ENCODE measurements at places on chromosomes 1 and 21.
A peak's percentile ranks its signal among the peaks of the same experiment; 100 is the strongest.

- H3K4me3 ChIP-seq, result no peak overlapping the region
- H3K27ac ChIP-seq, result no peak overlapping the region
- DNase-seq, result no peak
Observed at GRCh38 chr1:21468599-21468998, 28.7 kb downstream of the NBPF3 start.

GRCh38 chr1:58293388-58293787 lies 253.1 kb downstream of the OMA1 start:
- no peaks in the 10 kb centered on the region for H3K27me3 ChIP-seq
- H3K4me1 ChIP-seq, result no peaks in the 10 kb centered on the region
- no peak overlapping the region for H3K27ac ChIP-seq
- no peak for DNase-seq
- no peaks in the 10 kb centered on the region for H3K36me3 ChIP-seq

DNA sequence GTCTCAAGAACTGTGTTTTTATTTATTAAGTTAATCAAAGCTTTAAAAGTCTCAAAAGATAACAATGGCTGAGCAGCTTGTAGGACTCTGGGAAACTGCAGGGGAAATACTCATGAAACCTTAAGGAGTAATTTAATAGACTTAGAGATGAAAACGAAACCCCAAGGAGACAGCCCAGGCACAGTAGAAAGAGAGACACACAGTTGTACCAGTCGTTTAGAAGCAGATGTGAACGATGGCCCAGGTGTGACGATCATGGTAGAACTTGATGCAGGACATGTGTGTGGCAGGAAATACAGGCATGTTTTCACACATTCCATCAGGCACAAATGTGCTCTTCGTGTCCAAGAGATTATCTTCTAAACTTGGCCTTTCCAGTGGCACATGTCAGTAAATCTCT lies 21.2 kb upstream of the MRPS6 start:
- no peaks in the 10 kb centered on the region for H3K27me3 ChIP-seq
- no peak overlapping the region for H3K27ac ChIP-seq
- H3K4me1 ChIP-seq, result peaks cover 1% of the 10 kb centered on the region
- H3K4me3 ChIP-seq, result no peak overlapping the region
- H3K36me3 ChIP-seq, result no peaks in the 10 kb centered on the region
- DNase-seq, result no peak

DNA sequence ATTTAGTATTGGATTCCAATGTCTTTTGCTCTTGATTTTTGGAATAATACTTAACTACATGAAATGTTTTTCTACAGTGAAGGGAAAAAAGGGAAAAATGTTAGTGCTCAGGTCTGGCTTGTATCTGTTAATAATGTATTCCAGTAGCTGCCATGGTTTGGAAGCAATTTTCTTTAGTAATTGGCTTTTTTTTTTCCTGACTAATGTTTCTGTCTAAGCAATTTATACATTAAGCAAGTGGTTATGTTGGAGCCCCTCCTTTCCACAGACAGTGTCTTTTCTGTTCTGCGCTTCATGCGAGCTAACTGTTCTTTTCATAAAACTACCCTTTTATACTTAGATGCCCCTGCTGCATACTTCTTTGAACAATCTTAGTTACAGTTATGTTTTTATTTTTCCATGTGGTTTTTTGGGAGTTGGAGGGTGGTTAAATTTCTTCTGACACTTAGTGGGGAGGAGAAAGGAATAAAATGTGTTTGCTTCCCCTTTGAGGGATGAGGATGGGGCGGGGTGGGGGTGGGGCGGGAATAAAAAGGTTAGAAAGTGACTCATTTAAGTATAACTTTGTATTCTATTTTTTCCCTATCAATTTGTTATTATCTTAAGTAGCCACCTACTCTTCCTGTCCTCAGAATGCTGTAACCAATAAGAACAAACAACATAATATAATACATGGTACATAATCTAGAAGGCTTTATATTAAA lies 83.1 kb downstream of the CLIC4 start:
- H3K27ac ChIP-seq, result peak overlapping the region; percentile 88
- peaks cover 66% of the 10 kb centered on the region for H3K4me1 ChIP-seq
- peaks cover 4% of the 10 kb centered on the region for H3K36me3 ChIP-seq
- H3K4me3 ChIP-seq, result peak overlapping the region; percentile 57

- H3K27ac ChIP-seq, result peak overlapping the region; percentile 32
- H3K36me3 ChIP-seq, result no peaks in the 10 kb centered on the region
- peaks cover 27% of the 10 kb centered on the region for H3K4me1 ChIP-seq
- peak overlapping the region; percentile 82 for H3K4me3 ChIP-seq
- H3K27me3 ChIP-seq, result peaks cover 5% of the 10 kb centered on the region
- DNase-seq, result no peak
Observed at GRCh38 chr1:32962248-32962896, 2.2 kb downstream of the RNF19B start.

DNA sequence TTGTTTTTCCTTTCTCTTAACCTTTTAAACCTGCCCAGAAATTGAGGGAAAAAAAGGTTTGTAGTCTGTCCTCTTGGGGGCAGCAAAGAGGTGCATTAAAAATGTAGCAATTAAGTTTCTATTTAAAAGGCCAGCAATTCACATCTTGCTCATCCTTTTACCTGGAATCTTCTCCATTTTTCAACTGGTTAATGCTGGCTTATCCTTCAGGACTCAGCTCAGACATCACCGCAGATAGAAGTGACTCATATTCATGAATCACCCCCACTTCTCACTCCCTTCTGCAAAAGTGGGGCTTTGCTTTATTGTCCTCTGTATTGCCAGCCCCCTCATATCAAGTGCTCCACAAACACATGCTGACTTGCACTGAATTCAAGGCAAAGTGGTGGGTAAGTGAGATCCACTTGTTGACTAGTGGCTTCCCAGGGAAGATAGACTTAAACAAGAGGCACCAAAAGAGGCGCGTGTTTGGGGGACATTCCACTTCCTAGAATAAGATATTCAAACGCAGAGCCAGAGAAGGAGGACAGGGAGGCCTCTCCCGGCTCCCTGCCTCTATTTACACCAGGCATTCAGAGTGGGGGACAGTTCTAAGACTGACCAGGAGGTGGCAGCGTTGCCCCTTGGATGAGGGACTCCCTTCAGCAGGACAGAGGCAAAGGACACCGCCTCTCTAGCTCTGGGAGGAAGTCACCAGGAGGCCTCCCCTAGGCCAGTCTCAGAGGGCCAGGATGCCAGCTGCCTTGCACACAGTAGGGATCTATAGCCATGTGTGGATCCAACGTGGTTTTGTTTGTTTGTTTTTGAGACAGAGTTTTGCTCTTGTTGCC lies 23.2 kb upstream of the ZNF648 start:
- peak overlapping the region; percentile 59 for H3K27ac ChIP-seq
- H3K36me3 ChIP-seq, result no peaks in the 10 kb centered on the region
- DNase-seq, result peak; percentile 94
- peak overlapping the region; percentile 8 for H3K4me3 ChIP-seq

DNA sequence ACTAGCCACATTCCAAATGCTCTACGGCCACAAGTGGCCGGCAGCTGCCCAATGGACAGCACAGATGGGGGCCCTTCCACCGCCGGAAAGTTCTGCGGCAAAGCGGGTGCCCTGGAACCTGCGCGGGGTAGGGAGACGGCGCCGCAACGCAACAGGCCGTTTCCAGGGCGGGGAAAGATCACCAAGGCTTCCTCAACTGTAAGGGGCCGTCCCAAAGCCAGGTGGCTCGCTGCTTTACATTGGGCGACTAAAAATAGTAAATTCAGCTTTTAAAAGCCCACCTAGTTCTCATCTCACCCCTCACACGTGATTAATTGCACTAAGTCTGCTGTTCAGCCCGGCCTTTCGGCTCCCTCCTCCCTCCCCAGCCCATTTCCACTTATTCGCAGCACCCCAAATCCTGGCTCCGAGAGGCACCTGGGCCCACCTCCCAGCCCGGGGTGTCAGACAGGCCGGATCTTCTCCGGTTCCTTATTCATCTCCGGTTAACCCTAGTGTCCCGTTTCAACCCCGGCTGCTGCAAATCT lies 643 bp downstream of the CFAP298 start:
- DNase-seq, result no peak
- H3K36me3 ChIP-seq, result peaks cover 5% of the 10 kb centered on the region
- peak overlapping the region; percentile 98 for H3K4me3 ChIP-seq
- H3K27ac ChIP-seq, result peak overlapping the region; percentile 99

- H3K27me3 ChIP-seq, result no peaks in the 10 kb centered on the region
- H3K27ac ChIP-seq, result no peak overlapping the region
- H3K4me3 ChIP-seq, result no peak overlapping the region
- peak; percentile 57 for DNase-seq
Observed at GRCh38 chr21:33963848-33964555, 48.4 kb upstream of the ATP5PO start.

- DNase-seq, result peak; percentile 89
- H3K27me3 ChIP-seq, result no peaks in the 10 kb centered on the region
- H3K27ac ChIP-seq, result peak within 1 kb of the TSS; percentile 98
- peaks cover 10% of the 10 kb centered on the region for H3K36me3 ChIP-seq
Observed at GRCh38 chr1:151047591-151047924, at the start of gene C1orf56. Gene C1orf56, plus strand, starts transcription at chr1:151047751. Its CDS starts 97 bp downstream, at chr1:151047848.

- H3K27ac ChIP-seq, result no peak overlapping the region
- H3K4me3 ChIP-seq, result no peak overlapping the region
- peaks cover 2% of the 10 kb centered on the region for H3K36me3 ChIP-seq
- no peaks in the 10 kb centered on the region for H3K27me3 ChIP-seq
Observed at GRCh38 chr1:165845569-165845968, 18.2 kb downstream of the UCK2 start.

DNA sequence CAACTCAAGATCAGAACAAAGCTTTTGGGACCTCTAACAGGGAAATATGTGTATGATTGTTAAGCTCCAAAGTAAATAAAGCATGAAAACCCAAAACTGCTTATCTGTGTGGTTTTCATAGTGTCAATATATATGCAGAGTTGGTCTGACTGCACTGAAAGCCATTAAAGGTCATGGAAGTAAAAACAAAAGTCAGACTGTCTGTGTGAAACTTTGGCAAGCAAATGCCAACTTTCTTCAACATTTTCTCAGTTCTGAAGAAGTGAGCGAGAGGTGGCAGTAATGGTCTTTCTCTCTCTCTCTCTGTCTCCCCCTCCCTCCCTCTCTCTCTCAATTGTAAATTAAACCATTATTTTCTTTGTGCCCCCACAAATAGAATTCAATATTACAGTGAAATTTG lies 100.1 kb upstream of the S1PR1 start:
- no peak overlapping the region for H3K27ac ChIP-seq
- H3K4me1 ChIP-seq, result peaks cover 18% of the 10 kb centered on the region
- H3K4me3 ChIP-seq, result no peak overlapping the region
- DNase-seq, result no peak
- peaks cover 17% of the 10 kb centered on the region for H3K27me3 ChIP-seq

- no peaks in the 10 kb centered on the region for H3K36me3 ChIP-seq
- no peak overlapping the region for H3K27ac ChIP-seq
- H3K27me3 ChIP-seq, result peaks cover 17% of the 10 kb centered on the region
Observed at GRCh38 chr1:203056516-203056915, 29.3 kb downstream of the MYOG start.

GRCh38 chr1:168422203-168422847 lies 121.5 kb downstream of the XCL2 start:
- no peaks in the 10 kb centered on the region for H3K36me3 ChIP-seq
- no peak for DNase-seq
- peaks cover 15% of the 10 kb centered on the region for H3K4me1 ChIP-seq
- peaks cover 11% of the 10 kb centered on the region for H3K27me3 ChIP-seq
- H3K4me3 ChIP-seq, result no peak overlapping the region

GRCh38 chr1:175128523-175128922 lies 60.9 kb downstream of the TNN start:
- H3K4me3 ChIP-seq, result no peak overlapping the region
- H3K4me1 ChIP-seq, result peaks cover 29% of the 10 kb centered on the region
- no peak for DNase-seq
- H3K27ac ChIP-seq, result no peak overlapping the region
- no peaks in the 10 kb centered on the region for H3K27me3 ChIP-seq

GRCh38 chr1:24909388-24909898 lies 20.6 kb downstream of the RUNX3 start:
- DNase-seq, result no peak
- no peak overlapping the region for H3K27ac ChIP-seq
- no peak overlapping the region for H3K4me3 ChIP-seq
- H3K4me1 ChIP-seq, result peaks cover 7% of the 10 kb centered on the region
- H3K27me3 ChIP-seq, result no peaks in the 10 kb centered on the region

- no peak overlapping the region for H3K4me3 ChIP-seq
- no peaks in the 10 kb centered on the region for H3K27me3 ChIP-seq
- no peaks in the 10 kb centered on the region for H3K4me1 ChIP-seq
- peaks cover 6% of the 10 kb centered on the region for H3K36me3 ChIP-seq
Observed at GRCh38 chr21:16752475-16752857, 760.4 kb upstream of the CXADR start.

- peaks cover 16% of the 10 kb centered on the region for H3K36me3 ChIP-seq
- no peaks in the 10 kb centered on the region for H3K4me1 ChIP-seq
- no peaks in the 10 kb centered on the region for H3K27me3 ChIP-seq
- H3K4me3 ChIP-seq, result no peak overlapping the region
- no peak for DNase-seq
Observed at GRCh38 chr1:230651235-230651634, 9.0 kb downstream of the COG2 start.

- H3K36me3 ChIP-seq, result peaks cover 18% of the 10 kb centered on the region
- peak overlapping the region; percentile 72 for H3K27ac ChIP-seq
- H3K4me3 ChIP-seq, result no peak overlapping the region
- H3K4me1 ChIP-seq, result peaks cover 75% of the 10 kb centered on the region
Observed at GRCh38 chr1:19620786-19621185, 23.3 kb upstream of the NBL1 start.

- DNase-seq, result no peak
- peaks cover 27% of the 10 kb centered on the region for H3K4me1 ChIP-seq
- H3K4me3 ChIP-seq, result no peak overlapping the region
- no peaks in the 10 kb centered on the region for H3K36me3 ChIP-seq
Observed at GRCh38 chr1:59709333-59709732, 105.4 kb upstream of the HOOK1 start.

- H3K27me3 ChIP-seq, result no peaks in the 10 kb centered on the region
- H3K27ac ChIP-seq, result no peak overlapping the region
- no peaks in the 10 kb centered on the region for H3K36me3 ChIP-seq
- peaks cover 36% of the 10 kb centered on the region for H3K4me1 ChIP-seq
- H3K4me3 ChIP-seq, result no peak overlapping the region
Observed at GRCh38 chr1:52665006-52665941, 32.3 kb downstream of the SHISAL2A start.

- no peak overlapping the region for H3K4me3 ChIP-seq
- H3K4me1 ChIP-seq, result no peaks in the 10 kb centered on the region
- no peaks in the 10 kb centered on the region for H3K36me3 ChIP-seq
- H3K27ac ChIP-seq, result no peak overlapping the region
Observed at GRCh38 chr1:18120638-18121037, 13.0 kb downstream of the IGSF21 start.

DNA sequence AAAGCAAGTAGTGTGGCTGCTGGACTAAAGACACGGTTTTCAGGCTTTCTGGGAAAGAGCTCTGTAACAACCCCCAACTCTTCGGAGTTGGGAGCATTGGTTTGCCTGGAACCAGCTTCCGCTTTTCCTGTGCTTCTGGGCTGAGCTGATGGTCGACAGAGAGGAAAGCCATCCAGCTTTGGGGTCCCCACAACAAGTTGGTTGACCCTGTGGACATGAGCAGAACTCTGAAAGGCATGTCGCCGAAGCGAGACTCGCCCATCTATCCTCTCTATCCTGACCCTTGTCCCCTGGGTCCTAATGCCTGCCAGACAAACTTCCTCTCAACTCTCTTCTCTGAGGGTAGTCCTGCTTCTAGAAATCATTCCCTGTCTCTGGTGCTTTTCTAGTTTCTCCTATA lies 31.9 kb upstream of the FCGR2A start:
- no peak for DNase-seq
- peak overlapping the region; percentile 77 for H3K4me3 ChIP-seq
- peaks cover 14% of the 10 kb centered on the region for H3K4me1 ChIP-seq
- no peaks in the 10 kb centered on the region for H3K36me3 ChIP-seq
